Caudate nucleus (tissue), 63 donors: ENCODE measurements at places on chromosomes 1 and 21.

- no peak for DNase-seq
Measured at GRCh38 chr1:209785592-209785991, 1.2 kb upstream of the C1orf74 start.

GRCh38 chr1:172928412-172928811, 122.3 kb downstream of the TNFSF18 start:
- DNase-seq, result no peak

DNA sequence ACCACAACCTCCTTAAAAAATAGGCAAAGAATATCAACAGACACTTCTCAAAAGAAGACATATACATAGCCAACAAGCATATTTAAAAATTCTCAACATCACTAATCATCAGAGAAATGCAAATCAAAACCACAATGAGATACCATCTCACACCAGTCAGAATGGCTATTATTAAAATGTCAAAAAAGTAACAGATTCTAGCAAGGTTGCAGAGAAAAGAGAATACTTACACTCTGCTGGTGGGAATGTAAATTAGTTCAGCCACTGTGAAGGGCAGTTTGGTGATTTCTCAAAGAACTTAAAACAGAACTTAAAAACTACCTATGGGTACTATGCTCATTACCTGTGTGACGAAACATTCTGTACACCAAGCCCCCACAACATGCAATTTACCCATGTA, 20.7 kb downstream of the CD1B start:
- no peak for DNase-seq

- DNase-seq, result no peak
Measured at GRCh38 chr1:160460214-160460642, 59.9 kb downstream of the VANGL2 start.

GRCh38 chr21:42047821-42048613, 23.1 kb upstream of the UMODL1 start:
- no peak for DNase-seq

DNA sequence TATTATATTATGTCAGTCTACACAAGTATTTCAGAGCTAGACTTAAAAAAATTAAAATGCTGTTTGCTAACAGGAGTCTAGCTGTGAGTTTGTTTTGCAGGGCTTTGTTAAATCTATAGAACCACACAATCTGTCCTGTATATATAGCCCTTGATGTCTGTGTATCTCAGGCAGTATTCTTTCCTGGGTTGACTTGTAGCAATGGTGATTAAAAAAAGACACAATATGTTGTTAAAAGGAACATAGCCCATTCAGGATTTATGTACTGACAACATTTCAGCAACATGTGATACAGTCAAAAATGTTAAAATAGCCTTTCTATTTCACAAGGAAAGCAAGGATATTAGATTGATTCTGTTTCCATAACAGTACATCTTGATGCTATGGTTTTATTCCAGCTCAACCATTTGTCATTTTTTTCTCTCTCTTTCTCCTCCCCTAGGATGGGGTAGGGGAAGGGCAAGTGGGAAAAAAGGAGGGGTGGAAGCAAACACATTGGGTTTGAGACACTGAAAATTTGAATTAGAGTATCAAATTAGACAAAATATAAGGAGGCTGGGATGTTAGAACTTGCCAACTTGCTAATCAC, 139.2 kb downstream of the DSCAM start:
- no peak for DNase-seq

DNA sequence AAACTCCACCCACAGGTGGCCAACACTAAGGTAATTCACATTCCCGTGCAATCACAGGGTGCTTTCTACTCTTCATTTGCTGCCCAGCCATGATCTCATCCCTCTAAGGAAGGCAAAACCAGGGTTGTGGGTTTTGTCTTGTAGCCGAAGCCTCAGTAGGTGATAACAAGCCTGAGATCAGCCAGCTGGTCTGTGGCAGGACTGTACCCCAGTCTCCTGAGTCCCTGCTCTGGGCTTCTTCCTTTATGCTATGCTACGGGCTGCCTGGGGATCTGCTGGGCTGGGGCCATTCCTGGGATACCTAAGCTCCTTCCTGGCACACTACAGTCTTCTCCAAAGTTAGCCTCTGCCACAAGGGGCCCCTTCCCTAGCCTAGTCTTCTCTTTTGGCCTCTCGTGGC, 9.8 kb downstream of the PPFIA4 start:
- DNase-seq, result no peak
